ENCODE measurements at places on chromosomes 12 and 14.

DNA sequence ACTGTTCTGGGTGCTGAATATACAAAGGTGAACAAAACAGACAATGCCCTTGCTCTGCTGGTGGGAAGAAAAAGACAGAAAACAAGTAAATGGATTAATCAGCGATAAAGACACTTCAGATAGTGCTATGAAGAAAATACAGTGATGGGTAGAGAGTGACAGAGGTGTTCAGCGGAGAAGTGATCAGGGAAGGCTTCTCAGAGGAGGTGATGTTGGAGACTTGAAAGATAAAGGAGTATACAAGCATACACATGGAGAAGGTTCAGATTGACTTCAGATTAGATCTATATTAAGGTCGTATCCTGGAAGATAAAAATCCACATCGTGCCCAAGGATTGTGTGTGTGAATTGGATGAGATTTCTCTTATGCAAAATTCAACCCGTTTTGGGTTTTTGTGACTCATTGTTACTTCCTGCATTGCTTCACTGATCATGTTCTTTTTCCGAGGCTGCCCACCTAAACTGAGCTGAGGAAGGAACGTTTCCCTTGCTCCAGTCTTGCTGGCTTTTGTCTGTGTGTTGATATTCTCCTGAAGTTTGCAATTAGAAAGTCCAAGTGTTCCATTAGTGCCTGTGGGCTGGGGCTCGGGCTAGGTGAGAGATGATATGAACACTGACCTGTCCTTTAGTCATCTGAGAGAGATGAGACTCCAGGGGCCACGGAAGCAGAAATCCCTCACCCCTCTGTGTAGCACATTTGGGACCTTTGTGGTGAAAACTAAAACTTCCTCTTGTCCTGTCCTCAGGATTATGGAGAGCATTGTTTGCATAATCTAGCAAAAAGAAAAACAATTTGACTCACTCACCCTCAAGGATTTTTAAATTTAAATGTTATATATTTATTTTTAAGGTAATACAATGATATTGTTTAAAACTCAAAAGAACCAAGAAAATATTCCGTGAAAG lies 27.6 kb downstream of the PLXNC1 start:
- no peak for DNase-seq

- no peak for DNase-seq
Observed at GRCh38 chr14:43105305-43105704, 1401.8 kb downstream of the FSCB start.

- no peak for DNase-seq
Observed at GRCh38 chr12:70785896-70786295, 134.6 kb downstream of the PTPRR start.

DNA sequence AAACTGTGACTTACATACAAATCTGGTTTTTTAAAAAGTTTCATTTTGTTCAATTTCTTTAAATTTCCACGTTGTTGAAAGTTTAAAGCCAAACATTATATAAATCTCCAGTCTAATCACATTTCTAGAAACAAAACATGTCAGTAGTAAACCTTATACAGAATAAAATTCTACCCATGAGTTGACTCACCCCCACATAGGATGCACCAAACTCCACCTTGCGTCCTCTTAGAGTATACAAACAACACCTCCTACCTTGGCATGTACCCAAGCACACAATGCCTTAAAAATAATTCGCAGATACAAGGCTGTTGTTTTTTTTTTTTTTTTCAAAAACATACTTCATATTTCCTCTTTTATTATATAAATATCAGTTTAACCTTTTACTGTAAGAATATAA lies 3.3 kb downstream of the FBXL14 start:
- no peak for DNase-seq

DNA sequence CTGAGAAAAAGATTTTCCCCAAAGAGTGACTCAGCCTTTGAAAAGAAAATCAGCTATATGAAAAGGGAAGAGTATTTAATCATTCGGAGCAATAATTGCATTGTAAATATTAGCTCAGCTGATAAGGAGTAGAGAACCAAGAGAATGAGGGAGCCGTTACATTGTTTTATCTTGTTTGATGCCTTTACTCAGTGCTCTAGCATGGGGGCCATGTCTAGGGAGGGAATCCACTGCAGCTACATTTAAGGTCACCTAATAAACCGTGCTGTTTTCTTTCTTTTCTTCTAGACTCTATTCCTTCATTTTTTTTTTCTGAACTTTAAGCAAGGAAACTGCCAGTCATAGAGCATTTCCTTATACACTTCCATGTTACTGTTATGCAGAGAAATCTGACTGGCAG lies 447.0 kb downstream of the DIO2 start:
- DNase-seq, result no peak
